Hematopoietic multipotent progenitor cell treated with erythropoietin and hydrocortisone succinate and interleukin-3 and kit ligand, for 17 days (in vitro differentiated cells): ENCODE measurements at places on chromosomes 2 and 18.
A peak's percentile ranks its signal among the peaks of the same experiment; 100 is the strongest.

GRCh38 chr2:228273159-228273558 lies 91.7 kb upstream of the SPHKAP start:
- no peak for DNase-seq

DNA sequence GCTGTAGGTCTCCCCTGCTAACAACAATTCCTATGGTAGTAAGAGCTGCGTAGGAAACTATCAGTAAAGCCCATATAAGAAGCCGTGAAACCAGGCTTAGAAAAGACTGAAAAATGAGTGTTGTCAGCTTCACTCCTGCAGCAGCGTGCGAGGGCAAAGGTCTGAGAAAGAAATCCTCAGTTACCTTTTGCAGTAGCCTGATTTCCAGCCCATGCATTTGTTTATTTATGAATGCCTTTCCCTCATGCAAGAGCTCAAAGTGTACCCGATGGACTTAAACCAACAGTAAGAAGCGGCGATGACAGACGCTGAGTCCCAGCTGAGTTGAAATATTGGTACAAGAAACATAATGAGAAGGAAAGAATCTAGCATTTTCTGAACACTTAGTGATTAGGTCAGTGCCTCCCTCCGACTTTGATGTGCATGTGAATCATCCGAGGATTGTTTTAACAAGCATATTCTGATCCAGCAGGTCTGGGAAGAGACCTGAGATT lies 15.0 kb upstream of the POLI start:
- DNase-seq, result no peak

GRCh38 chr2:215617060-215617824 lies 181.4 kb upstream of the FN1 start:
- no peak for DNase-seq

DNA sequence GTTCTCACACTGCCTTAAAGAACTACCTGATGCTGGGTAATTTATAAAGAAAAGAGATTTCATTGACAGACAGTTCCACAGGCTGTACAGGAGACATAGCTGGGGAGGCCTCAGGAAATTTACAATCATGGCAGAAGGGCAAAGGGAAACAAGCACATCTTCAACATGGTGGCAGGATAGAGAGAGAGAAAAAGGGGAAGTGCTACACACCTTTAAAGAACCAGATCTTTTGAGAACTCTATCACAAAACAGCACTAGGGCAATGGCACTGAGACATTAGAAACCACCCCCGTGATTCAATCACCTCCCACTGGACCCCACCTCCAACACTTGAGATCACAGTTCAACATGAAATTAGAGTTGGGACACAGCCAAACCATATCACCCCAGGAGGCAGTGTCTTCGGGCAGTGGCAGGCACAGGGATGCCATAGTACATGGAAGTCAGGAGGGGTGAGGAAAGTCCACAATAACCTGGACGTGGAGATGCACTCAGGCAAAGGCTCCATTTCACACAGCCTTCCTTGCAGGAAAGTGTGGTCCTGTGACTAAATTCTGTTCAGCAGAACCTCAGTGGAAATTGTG lies 120.4 kb upstream of the SERPINE2 start:
- no peak for DNase-seq

GRCh38 chr2:43038696-43039094 lies 187.7 kb downstream of the ZFP36L2 start:
- no peak for DNase-seq

DNA sequence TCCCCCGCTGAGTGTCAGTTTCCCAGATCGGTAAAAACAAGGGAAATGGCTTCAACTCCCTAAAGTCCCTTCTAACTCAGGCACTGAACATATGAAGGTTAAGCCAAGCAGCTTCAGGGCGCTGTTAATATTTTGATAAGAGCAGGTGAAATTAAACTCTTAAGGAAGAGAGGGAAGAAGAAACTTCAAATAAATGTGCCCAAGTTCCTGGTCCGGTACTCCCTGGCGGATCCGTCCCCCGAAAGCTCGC lies 564 bp downstream of the TRABD2A start:
- DNase-seq, result no peak

GRCh38 chr2:238653431-238654109 lies 194.3 kb upstream of the TWIST2 start:
- no peak for DNase-seq

GRCh38 chr2:184727813-184728212 lies 129.5 kb downstream of the ZNF804A start:
- DNase-seq, result no peak

- DNase-seq, result no peak
These were observed 874.9 kb downstream of the RNF144A start for GRCh38 chr2:7792031-7792651.

- no peak for DNase-seq
These were observed 9.5 kb downstream of the SESTD1 start for GRCh38 chr2:179255129-179255528.

DNA sequence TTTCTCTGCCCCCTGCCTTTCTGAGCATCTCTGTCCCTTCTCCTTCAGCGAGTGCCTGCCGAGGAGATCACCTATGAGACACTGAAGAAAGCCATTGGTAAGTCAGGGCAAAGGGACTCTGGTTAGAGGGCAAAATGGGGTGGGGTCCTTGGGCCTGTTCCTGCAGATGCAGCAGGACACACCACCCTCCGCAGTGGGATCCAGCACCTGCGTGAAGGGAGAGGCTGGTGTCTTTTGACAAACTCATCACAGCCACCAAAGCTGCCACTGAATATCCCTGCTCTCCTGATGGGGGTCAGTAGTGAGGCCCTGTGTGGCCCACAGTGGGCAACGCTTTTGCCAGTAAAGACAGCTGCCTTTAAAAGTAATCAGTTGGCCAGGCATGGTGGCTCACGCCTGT lies 18.7 kb downstream of the POMC start:
- DNase-seq, result no peak

- no peak for DNase-seq
These were observed 26.0 kb downstream of the CTAGE1 start for GRCh38 chr18:22391407-22392345.

- DNase-seq, result peak; percentile 22
These were observed 87.3 kb upstream of the LCLAT1 start for GRCh38 chr2:30359644-30360167.

- DNase-seq, result no peak
These were observed 5.7 kb upstream of the TET3 start for GRCh38 chr2:73979021-73979420.

DNA sequence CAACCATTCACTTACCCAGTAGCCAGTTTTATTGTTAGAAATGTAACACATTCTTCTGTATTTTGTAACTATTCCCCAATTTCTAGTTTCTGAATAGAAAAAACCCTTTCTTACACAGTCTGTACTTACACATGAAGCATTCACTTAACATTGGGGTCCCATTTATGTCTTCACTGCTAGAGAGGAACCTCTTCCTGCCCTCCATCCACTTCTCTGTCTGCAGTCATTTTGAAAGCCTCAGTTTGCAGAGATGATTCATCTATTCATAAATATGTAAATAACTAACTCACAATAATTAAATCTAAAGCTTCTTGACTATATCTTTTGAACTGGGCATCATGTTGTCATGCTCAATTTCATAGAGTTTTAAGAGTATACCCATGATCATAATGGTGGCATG lies 55.9 kb downstream of the ZRANB3 start:
- DNase-seq, result no peak

- peak; percentile 36 for DNase-seq
These were observed 1.5 kb downstream of the SMCHD1 start for GRCh38 chr18:2656981-2657512.

DNA sequence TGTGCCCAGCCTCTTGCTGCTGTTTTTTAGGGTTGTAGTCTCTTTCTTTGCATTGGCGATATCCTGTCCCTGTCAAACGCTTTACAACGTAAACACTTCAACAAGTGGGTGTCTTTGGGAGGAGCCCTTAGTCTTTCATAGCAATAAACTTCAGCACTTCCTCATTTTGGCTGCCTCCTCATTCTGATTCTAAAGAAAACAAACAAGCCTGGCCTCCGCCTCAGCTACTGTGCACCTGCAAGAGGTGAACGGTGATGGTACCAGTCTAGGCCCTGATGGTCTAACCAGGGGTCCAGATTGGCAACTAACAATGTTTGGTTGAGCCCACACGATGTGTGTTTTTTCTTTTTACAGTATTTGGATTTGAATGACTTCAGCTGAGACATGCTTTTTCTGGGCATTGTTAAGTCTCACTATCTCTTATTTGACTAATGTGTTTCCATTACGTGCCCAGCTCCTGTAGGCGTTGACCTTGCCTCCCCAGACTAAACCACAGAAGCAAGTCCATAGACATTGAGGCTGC lies 53.2 kb upstream of the CUL3 start:
- no peak for DNase-seq

DNA sequence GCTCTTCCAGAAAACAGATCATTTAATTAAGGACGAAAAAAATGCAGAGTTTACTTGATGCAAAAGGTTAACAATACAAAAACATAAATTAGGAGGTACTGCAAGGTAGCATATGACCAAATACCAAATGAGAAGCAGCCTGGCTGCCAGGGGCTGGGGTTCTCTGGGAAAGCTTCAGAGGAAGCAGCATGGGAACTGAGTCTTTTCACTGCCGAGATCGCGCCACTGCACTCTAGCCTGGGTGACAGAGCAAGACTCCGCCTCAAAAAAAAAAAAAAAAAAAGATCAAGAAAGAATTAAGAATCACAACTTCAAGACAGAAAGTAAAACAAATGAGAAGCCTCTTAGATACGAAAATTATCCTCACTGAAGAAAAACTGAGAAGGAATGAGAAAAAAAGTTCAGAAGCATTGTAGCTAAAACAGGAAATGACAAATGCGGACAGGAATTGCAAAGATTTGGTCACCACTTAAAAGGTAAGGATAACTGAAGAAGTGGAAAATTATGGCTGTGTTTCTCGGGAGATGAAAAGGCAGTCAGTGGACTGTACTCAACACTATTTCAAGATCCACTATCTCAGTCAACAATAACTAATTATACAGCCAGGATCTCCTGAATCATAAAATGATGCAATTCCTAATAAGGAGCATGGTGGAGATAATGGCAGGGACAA lies 4.3 kb downstream of the SEPTIN10 start:
- no peak for DNase-seq

DNA sequence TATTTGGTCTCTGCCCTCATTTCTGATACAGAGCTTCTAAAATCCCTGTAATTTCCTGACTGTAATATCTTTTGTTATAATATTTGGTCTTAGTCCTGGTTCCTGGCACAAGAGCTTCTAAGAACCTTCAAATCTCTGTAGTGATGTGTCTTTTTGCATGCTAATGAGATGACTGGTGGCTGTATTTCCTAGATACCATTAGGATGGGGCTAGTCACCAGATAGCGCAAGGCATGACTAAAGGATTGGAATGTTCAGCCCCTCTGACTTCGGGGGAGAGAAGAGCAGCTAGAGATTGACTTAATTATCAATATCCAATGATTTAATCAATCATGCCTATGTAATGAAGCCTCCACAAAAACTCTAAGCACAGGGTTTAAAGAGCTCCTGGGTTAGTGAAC lies 620.8 kb upstream of the ACVR2A start:
- DNase-seq, result no peak

- no peak for DNase-seq
These were observed 38.1 kb downstream of the SMAD4 start for GRCh38 chr18:51068105-51068504.

- DNase-seq, result no peak
These were observed 29.7 kb upstream of the IL1B start for GRCh38 chr2:112866128-112866835.

- no peak for DNase-seq
These were observed 790.8 kb downstream of the SOCS6 start for GRCh38 chr18:71079606-71080005.

DNA sequence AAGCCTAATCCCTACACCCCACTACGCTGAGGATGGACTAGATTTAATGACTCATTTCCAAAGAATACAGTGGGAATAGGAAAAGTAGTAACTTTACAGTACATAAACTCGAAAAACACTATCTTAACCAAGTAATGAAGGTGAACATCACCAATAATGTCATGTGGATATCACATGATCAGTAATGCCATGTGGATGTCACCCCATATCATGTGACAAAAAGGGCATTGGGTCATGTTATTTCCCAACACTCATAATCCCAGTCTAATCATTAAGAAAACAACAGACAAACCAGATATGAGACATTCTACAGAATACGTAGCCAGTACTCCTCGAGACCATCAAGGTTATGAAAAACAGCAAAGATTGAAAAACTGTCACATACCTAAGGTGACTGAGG lies 667.3 kb upstream of the CRIM1 start:
- DNase-seq, result no peak

GRCh38 chr2:232447638-232448303 lies 8.2 kb upstream of the ALPI start:
- DNase-seq, result no peak

- no peak for DNase-seq
These were observed 104.9 kb downstream of the ASAP2 start for GRCh38 chr2:9311488-9311887.

DNA sequence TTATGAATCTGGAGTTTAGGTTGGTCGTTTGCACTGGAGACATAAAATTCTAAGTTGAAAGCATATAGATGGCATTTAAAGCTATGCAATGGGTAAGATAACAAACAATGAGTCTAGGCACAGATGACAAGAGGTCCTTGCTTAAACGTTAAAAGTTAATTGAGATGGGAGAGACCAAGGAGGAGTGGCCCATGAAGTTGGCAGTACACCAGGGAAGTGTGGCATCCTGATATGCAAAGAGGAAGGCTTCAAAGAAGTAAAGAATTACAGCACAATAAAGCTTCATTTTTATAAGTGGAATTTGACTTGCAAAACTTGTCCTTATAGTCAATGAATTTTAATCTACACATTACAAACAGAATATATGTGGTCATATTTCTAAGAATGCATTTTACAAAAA lies 23.2 kb downstream of the UPP2 start:
- DNase-seq, result no peak

- no peak for DNase-seq
These were observed 45.7 kb upstream of the CUL3 start for GRCh38 chr2:224630659-224631550.

DNA sequence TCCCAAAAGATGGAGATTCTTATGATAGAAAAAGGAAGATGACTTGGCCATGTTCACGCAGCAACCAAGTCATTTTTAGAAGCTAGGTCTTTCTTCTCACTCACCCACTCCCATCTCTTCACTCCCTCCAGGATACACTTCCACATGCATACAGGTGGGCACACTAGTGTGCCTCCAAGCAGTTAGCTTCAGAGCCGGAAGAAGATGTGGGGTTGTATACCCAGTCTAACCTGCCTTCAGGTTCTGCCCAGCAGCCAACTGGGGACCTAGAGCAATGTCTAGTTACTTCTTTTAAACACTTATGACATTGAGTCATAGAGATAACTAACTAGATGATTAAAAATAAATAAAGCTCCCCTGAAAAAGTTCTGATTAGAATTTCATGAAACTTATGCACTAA lies 21.8 kb upstream of the TANK start:
- peak; percentile 27 for DNase-seq

- DNase-seq, result no peak
These were observed at the start of gene IL1B for GRCh38 chr2:112836695-112837117. Gene IL1B, minus strand, starts transcription at chr2:112836779. Its CDS starts 550 bp downstream, at chr2:112836229.
